ENCODE measurements at places on chromosomes 6 and 20.

DNA sequence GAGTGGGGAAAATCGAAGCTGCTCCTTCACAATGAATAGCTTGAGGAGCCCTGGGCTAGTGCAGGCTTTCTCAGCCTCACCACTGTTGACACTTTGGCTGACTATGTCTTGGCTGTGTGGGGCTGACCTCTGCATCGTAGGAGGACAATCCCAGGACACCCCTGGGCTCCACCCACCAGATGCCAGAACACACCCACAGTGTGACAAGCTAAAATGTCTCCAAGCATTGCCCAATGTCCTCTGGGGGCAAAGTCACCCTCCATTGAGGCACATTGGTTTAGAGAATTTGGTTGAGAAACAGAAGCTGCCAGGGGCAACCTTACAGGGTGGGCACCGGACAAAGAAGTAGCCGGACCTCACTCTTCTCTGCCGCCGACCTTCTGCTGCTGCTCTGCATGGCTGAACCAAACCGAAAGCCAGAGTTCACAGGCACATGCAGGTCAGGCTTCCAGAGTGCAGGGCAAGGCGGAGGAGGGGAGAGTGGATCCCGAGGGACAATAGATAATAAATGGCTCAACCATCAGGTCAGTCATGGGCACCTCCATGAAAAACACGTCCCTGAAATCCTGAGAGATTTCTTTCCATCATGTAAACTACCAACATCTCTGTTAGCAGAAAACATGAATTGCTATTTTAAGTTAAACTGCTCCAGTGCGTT is 189.0 kb downstream of the LRFN2 start:
- DNase-seq = no peak

GRCh38 chr20:4959592-4959991 is 41.7 kb downstream of the SLC23A2 start:
- no peak for DNase-seq

- DNase-seq = no peak
Measured at GRCh38 chr6:26300828-26301227, 64.2 kb upstream of the BTN3A2 start.

- no peak for DNase-seq
Measured at GRCh38 chr6:156273065-156273711, 504.0 kb upstream of the ARID1B start.

- no peak for DNase-seq
Measured at GRCh38 chr20:51650685-51651134, 108.2 kb upstream of the NFATC2 start.

DNA sequence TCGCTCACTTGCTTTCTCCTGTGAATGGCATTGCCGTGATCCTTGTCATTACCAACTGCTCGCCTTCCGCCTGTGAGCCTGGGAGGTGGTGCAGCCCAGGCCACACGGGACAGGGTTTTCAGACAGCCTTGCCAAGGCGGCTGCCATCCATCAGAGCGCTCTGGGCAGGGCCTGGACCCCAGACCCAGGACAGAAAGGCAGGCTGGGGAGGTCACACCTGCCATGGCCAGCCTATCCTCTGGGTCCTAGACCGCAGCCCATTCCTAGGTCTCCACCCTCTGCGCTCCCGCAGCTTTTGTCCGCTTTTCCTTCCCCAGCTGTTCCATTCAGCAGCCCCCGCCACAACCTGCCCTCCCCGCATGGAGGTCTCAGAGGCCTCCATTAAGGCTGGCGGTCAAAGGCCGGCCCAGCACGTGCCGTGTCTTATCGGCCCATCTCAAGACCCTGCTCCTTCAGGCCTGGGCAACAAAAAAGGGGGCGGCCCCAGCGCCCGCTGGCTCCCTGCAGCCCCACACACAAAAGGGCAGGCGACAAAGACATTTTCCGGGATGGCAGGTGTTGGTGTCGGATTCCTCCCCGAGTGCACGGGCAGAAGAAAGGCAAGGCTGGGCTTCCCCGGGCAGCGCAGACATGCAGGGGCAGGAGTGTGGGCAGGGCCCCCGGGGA is 28.1 kb downstream of the INSM1 start:
- peak; percentile 99 for DNase-seq

DNA sequence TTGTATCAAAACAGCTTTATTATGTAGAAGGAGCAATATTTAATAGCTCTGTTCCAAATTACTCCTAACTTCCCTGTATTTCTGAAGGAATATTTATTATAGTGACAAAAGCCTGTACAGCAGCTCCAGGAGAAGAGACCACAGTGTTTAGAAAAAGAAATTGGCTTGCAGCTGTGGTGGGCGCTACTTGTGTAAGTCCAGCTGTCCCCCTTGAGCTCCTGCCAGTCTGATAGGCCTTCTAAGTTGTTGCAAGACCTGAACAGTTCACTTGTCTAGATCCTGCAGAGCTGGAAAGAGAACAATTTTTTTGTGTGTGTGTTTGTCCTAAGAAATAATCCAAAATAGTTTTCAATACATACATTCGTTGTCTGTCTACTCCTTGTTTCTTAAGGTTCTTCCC is 86.6 kb downstream of the JARID2 start:
- no peak for DNase-seq

GRCh38 chr6:331622-332521 is 39.6 kb downstream of the DUSP22 start:
- no peak for DNase-seq

DNA sequence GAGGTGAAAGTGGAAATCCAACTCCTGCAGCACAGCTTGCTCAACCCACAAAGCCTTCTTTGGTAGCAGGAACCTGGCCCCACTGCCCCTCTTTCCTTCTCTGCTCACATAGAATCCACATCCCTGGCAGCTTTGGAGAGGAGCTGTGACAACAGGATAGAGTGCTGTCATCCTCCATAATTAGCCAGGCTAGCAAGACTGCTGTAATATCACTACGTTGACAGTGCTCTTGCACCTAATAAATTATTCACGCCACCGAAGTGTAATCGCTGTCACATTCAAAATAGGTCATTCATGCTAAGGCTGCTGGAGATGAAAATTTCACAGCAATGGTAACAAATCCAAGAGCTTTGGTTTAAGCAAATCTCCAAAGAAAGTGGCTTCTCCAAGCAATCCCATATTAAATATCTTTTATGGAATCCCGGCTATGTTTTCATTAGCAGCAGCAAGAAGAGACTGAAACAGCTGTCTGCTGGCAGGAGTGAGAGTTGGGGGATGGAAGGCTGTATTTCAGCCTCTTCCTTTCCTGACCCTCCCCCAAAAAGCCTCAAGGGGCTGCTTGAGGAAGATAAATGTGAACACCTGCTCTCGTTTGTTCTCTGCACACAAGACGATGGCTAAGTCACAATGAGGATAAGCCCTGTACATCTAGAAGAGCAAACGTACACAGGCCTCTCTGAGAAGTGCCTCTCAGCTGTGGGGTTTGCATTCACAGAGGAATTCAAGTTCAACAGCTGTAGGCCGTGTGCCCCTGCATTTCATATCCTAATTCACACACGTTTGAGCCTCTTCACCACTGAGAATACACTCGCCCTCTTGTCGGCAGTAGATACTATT is 16.5 kb downstream of the RIPOR2 start:
- peak; percentile 92 for DNase-seq

Data from NCI-H1105 treated with DMSO at 0.1 percent for 48 hours (cell line).